ENCODE measurements at places on chromosomes 2 and 18. TPM values are rescaled to one million over a fixed set of nuclear protein-coding genes. Genes with fewer than 3 reads are reported as not detected.

DNA sequence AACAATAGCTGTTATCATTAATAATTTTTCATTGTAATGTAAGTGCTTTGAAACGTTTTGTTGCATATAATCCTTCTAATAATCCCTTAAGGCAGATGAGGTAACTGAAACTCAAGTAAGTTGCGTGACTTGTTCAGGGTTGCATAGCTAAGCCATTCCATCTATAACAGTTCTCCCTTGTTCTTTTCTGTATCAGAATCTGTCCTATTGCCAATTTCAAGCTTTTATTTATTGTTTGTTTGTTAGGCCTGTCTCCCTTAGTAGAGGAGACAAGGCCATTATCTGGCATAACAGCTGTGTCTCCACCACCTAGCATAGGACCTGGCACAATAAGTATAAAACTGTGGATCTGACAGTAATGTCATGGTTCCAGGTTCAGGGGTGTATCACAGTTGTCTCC is 19.4 kb downstream of the BABAM2 start:
- no peak for DNase-seq

DNA sequence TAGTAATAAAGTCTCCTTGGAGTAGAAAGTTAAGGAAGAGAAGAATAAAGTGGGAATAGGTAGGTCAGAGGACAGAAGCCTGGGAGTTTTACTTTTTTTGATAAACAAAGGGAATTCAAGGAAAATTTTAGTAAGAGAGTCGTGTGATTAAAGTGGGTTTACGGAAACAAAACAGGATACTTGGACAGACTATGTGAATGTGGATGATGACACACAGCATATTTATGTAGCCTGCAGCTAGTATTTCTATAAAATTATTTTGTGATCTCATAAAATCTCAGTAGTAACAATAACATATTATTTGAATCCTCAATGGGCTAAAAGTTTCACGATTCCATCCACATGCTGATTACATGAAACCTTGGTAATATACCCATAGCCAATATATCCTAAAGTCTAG is 450.7 kb upstream of the PIK3C3 start:
- no peak for DNase-seq

DNA sequence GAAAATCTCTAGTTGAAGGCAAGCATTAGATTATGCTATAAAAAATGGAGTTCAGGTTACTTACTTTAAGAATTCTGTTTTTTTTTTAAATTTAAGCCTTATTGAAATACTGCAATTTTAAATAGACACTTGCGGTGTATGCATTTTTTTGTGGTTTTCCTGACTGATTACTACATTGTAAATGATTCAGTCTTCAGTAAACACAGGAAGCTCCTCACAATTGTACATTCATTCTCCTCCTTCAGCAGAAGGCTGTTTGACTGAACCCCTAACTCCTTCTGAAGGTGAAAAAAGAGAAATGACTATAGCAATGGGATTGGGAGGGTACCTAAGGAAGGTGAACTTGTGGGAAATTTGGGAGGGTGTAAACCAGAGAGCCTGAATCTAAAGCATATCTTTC is 136.1 kb downstream of the GCA start:
- peak; percentile 17 for DNase-seq

GRCh38 chr2:191178806-191179514 is 28.2 kb upstream of the STAT4 start:
- peak; percentile 100 for DNase-seq

DNA sequence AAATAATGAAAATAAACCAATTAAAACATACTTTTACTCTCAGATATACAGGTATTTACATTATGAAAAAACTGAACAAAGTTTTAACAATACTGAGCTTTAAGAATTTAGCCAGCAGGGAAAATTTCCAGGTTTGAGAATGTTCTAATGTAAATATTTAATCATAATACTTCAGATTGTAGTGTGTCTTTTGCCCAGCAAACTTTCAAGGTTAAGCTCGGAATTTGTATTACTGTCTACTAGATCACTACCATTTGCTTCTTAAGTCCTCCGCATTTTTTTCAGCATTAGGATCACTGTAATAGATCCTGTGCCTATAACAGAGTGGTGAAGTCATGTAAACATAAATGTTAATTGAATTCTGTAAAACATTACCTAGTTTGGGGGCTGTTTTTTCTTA is 52.7 kb downstream of the CFAP210 start:
- DNase-seq = no peak

DNA sequence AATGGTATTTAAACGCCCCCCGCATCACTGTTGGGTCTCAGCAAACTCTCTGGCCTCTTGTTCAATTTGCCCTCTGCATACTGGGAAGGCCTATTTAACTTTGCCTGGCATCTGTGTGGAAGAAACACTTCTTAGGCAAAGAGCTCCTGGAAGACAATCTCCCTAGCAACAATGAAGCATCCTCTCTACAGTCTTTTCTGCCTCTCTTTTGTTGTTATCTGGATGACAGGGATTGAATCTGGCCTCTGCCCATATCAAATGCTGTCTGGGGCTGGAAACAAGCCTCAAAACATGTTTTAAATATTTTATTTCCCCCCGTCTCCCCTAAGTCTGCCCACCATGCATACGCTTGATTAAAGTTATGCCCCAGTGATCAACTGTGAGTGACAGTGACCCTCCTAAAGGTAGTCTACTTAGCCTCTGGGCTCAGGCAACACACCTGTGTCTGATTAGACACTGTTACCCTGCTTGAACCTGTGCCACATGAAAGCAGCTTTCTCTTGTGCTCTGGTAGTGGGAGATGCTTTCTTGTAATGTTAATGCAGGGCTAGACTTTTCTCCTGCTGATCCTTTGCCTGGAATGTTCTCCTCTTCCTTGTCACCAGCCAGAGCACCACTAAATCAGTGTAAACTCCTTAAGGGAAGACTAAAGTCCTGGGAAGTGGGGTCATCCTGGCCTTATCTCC is 34.9 kb downstream of the CDC42EP3 start:
- DNase-seq = no peak

GRCh38 chr2:207090389-207090788 is 75.4 kb downstream of the KLF7 start:
- DNase-seq = no peak

DNA sequence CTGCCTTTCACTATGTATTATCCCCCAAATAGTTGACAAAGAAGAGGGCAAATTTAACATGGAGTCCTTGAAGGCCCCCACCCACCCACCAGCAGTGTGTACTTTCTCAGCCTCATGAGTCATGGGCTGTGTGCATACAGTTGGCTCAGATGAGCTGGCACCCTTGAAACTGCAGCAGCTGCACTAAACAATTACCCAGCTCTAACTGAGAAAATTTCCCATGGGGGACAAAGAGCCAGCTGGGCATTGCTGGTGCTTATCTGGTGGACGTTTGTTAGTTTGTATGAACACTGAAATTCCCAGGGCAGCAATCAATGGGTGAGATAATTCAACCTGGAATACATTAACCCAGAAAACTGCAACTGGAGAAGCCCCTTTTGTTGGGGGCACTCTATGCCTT is 131.7 kb downstream of the GCA start:
- peak; percentile 22 for DNase-seq

DNA sequence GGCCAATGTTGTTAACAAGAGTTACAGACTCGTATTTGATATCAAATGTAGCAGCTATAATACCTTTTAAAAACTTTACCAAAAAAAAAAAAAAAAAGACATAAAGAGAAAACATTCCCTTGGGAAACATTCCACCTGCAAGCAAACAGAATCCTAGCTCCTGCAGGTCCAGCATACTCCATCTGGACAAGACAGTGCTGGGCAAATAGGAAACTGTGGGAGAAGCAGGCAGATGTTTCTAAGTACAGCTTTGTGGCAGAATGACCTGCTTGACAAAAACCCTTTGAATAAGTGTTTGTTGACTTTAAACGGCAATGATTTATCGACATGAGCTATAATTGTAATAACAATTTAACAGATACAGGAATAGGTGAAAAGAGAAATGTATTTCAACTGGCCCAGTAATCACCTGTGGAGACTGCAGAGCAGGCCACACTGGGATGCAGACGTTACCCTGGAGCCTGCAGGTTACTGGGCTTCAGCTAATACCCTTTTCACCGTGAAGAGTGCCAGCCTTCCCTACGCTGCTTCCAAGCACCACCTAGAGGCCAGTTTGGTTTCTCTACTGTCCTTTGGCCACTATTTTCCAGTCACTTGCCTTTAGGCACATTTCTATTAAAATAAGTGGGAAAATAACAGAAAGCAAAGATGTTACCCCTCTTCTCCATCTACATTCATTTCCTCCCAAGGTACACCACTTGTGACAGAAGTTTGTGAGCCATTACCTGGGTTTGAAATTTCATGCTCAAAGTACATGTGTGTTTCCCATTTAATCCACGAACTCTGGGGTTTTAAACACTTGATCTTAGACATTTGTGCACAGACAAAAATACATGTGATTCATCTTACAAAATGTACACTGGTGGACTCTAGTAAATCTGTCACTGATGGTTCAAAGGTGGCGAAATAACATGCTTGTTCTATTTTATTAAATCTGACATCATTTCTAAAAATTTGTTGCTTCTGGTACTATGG is 96.9 kb upstream of the ZNF397 start:
- DNase-seq = peak; percentile 65

DNA sequence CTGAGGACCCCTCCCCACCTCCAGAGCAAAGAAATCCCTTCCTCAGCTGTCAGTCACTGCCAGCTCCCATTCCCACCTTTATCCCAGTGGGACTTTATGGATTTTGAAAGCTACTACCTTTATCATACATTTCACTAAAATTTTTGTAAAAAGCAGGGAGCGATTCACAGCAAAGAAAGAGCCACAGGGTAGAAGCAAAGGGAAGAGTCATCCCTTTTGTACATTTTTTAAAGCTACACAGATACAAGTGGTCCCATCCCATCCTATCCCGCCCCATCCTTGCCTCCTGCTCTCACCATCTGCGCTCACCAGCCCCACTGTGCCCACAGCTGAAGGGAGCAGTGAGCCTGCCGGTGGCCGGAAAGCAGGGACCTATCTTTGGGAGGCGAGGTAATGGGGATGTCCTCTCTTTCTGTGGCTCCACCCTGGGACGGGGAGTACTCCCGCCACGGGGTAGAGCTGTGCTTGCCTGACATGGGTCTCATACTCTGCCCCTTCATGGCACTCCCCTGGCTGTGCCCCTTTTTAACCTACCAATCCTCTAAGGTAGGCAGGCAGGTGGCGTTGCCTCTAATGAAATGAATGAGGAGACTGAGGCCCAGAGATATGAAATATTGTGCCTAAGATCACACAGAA is 13.2 kb downstream of the SH2D6 start:
- no peak for DNase-seq

- DNase-seq = peak; percentile 41
Measured at GRCh38 chr2:53786352-53786704, 425 bp downstream of the ASB3 start.

DNA sequence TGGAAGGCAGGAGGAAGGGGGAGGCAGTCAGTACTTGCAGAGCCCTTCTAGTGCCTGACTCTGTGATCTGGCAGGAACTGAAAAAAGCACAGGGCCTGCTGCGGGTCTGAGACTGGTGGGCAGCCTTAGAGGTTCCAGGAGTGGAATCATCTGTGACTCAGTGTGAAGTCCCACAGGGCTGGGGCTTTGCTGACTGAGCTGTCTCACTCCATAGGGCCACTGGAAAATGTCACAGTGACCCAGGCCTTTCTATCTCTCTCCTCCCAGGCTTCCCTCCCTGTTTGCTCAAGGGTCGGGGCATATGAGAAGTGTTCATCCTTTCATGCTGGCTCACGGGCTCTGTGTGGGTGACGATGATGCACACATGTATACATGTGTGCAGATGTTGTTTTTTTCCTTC is 47.1 kb upstream of the ZFP36L2 start:
- no peak for DNase-seq

DNA sequence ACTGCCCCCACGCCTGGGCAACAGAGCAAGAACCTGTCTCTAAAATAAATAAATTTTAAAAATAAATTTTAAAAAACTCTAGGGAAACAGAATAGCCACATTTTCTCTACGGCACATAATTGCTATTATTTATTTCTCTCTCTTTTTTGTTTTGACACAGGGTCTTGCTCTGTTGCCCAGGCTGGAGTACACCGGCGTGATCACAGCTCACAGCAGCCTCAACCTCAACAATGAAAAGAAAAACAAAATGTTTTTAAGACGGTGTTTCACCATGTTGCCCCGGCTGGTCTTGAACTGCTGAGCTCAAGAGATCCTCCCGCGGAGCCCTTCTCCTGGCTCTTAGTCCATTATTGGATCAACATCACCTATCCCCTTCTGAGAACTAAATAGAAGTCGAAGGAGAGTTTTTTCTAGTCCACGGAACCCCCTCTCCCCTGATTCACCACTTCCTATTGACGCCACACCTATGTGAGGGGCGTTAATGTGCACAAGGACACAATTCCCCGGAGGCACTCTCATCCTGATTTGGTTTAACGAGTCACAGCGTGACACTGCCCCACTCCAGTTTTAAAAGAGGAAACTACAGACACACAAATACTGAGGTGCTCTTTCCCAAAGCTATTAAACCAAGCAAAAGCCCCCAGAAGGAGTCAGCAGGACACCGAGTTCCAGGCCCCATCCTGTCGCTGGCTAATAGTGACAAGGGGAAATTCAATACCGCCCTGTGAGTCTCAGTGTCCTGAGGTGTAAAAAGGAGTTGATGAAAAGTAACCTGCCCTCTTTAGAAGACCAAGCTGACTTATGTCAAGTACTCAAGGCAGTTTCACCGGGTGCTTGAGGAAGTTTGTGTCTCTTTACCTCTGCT is 1.1 kb downstream of the NPC1 start:
- peak; percentile 41 for DNase-seq

DNA sequence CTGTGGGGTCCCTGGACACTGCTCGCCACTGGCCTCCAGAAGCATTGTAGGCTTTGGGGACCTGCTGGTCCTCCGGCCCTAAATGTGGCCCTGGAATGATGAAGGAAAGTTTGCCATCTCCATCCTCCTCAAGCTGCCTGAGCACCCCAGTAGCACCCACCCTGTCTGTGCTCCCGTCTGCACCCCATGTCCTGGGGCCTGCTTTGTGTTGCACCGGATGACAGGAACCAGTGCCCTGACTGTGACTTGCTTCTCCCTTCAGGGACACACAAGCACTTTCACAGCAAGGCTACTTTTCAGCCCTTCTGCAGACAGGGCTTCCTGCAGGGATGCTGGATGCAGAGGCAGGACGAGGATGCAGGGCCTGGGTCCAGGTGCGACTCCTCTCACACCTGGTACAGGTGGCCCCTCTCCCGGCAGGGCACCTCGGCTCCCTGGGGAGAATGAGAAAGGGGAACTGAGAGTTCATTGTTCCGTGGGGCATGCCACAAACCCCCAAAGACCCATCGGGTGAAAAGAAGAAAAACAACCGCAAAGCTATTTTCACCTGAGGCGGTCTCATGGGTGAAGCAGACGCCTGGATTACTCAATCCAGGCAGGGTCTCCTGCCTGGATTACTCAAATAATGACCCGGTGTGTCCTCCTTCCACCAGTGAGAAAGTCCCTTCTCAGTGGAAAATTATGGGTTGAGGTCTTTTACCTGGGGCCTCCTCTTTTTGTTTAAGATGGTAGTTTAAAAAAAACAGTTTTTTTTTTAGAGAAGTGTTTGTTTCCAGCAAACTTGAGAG is 74.9 kb downstream of the LONRF2 start:
- DNase-seq = no peak

ACTG2 gene
- total RNA-seq = not detected

FOXI3 gene
- not detected for total RNA-seq

SAG gene
- not detected for total RNA-seq

FOXD4L1 gene
- 0.63 TPM for total RNA-seq

PAX8 gene
- 2.4 TPM for total RNA-seq

IL37 gene
- not detected for total RNA-seq

GKN1 gene
- not detected for total RNA-seq

STAT4 gene
- 1.4 TPM for total RNA-seq

RETREG2 gene
- total RNA-seq = 64.5 TPM

TPO gene
- not detected for total RNA-seq

SPP2 gene
- total RNA-seq = not detected

SETBP1 gene
- 4.8 TPM for total RNA-seq

SERPINB2 gene
- total RNA-seq = 0.47 TPM
